SK-N-SH (cell line): ENCODE measurements at places on chromosomes 5 and 9. TPM values are rescaled to one million over a fixed set of nuclear protein-coding genes. Genes with fewer than 3 reads are reported as not detected.

DNA sequence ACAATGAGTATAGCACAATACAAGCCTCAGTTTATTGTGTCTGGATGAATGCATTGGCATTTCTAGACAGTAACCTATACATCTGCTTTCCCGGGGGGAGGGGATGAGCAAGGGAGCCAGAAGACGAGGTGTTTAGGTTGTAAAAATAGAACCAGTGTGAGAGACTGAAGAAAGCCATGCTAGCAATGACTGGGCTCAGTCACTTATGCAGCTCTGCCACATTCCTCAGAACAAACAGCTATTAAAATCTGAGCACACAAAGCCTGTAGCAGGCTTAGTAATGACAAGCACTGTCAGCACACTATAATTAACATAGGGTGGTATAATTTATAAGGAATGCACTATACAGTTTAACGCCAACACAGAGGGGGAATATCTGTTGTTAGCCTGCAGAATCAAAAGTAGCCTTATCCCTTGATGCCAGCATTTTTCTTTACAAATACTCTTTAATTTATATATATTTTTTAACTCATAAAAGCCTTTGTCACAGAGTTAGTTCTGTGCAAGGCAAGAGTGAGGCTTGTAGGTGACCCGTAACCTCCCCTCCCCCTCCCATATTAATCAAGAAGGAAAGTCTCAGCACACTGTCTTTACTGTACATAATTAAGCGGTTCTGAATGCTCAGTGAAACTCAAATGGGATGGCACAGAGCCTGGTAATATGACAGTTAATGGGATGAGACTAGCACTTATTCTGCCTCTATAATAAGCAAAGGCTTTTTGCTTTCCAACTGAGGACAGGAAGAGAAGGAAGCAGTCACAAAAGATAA, 295.4 kb downstream of the CSNK1G3 start:
- no peak for DNase-seq

GRCh38 chr5:137902408-137903133, 13.3 kb downstream of the PKD2L2 start:
- peak; percentile 19 for DNase-seq

- no peak for DNase-seq
These were observed 60.3 kb upstream of the PCSK1 start for GRCh38 chr5:96493219-96493790.

DNA sequence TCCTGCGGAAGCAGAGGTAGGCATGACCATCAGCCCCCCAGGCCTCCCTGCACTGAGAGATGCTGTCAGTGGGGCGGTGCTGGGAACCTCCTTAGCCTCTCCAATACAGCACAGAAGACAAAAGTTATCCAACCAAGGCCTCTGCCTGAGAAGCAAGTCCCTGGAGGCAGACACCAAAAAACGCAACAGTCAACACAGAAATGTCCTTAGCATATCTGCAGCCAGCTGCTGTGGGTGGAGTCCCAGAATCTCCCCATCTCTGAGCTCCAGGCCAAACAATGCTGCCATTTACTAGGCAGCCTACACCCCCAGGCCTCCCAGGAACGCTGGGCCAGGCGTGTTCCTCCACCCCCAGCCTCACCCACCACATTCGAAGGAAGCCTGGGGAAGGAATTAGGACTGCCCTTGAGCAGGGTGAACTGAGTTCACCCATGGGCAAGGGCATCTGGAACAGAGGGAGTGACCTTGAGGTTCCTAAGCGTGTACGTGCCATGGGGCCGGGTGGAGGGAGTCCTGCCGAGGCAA, 43.7 kb downstream of the STK10 start:
- peak; percentile 68 for DNase-seq

- DNase-seq, result peak; percentile 86
These were observed 11.5 kb downstream of the SARDH start for GRCh38 chr9:133726401-133727276.

DNA sequence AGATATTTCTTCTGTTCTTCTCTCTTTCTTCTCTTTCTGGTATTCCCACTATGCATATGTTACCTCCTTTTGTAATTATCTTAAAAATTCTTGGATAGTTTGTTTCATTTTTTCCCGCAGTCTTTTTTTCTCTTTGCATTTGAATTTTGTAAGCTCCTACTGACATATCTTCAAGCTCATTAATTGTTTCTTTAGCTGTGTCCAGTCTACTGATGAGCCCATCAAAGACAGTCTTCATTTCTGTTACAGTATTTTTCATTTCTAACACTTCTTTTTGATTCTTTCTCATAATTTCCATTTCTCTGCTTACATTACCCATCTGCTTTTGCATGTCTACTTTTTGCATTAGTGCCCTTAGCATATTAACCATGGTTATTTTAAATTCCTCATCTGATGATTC, 44.7 kb upstream of the UNC5A start:
- no peak for DNase-seq

DNA sequence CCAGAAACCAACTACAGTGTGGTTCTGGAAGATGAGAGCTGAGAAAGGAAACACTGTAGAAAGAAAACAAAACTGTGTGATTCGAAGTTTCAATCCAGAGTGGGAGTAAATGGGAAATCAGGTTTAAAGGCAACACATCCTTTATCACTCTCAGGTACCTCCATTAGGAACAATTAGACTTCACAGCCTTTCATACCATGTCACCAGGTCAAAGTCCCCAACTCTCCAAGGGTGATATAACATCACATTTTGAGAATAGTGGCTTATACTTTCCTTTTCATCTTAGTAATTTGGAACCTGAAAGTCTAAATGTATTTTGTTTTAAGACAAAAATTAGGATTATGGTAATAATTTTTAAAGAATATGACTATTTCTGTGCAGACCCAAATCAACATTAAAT, 194.9 kb upstream of the WWC1 start:
- DNase-seq, result no peak

GRCh38 chr9:74777136-74777879, 110.4 kb downstream of the TRPM6 start:
- peak; percentile 33 for DNase-seq

DNA sequence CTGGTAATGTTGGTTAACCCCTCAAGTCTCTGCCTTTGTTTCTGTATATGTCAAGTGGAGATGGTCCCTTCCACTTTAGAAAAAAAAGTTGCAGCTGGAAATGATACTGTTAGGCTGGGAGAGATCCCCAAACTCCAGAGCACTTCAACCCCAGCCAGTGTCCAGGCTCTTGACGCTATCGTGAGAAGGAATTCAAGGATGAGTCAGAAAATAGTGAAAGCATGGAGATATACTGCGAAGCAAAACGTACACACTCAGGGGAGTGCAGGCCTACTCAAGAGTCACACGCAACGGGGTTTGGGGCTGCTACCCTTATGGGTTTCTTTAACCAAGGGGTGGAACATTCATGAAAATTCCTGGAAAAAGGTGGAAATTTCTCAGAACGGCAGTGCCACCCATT, 24.9 kb downstream of the KCNV2 start:
- no peak for DNase-seq

- DNase-seq, result no peak
These were observed 38.2 kb downstream of the ESM1 start for GRCh38 chr5:54947187-54947586.

- no peak for DNase-seq
These were observed 8.3 kb downstream of the PTBP3 start for GRCh38 chr9:112325127-112325526.

DNA sequence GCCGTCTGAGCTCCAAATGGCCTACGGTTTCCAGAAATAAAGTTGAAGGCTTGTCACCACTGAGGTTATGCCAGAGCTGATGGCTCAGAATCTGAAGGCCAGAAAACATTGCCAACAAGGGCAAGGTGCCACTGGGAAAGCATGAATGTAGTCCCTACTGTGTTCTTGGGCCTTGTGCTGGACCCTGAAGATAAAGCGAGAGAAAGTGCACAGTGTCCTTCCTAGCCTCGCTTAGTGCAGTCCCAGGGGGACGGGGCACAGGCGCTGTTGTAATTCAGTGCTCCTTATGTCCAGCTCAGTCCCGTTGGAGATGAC, 84.5 kb downstream of the NDFIP1 start:
- DNase-seq, result no peak

- no peak for DNase-seq
These were observed 30.0 kb upstream of the GAS1 start for GRCh38 chr9:86977205-86977835.

DNA sequence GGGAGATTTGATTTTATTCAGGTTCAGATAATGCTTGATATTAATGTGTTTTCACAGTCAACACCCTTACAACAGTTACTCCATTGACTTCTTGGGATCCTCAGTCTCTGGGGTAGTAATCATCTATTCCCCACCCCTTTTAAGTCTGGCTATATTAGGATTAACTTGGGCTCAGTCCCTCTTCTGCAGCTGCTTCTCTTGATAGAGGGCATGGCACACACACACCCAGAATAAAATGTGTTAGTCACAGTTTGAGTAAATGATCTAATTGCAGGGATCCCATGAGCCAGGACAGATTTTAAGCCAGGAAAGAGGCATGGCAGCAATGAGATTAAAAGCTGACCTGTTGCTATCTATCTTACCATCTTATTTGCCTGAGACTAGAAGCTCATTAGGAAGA, 53.7 kb upstream of the VLDLR start:
- DNase-seq, result no peak

- DNase-seq, result no peak
These were observed 121.5 kb upstream of the SPRY4 start for GRCh38 chr5:142446131-142446959.

- peak; percentile 14 for DNase-seq
These were observed 38.6 kb downstream of the SAXO1 start for GRCh38 chr9:18994263-18994916.

GRCh38 chr5:54278979-54279717, 31.2 kb downstream of the ARL15 start:
- DNase-seq, result no peak

DNA sequence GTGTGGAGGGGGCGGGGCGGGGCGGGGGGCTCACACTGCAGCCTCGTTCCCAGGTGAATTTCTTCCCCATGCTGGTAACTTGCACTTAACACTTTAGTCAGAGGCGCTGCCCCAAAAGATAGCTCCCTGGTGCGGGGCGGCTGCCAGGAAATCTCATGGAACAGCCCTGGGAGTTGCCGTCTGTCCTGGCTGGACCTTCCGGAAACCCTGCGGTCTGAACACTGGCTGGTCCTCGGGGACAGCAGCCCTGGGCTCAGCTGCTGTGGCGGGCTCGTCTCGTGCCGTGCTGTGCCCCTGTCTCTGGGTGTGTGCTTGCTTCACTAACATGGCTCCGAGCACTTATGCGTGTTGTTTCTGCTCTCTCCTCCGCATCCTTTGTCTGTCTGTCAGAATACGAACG, 25.8 kb downstream of the PTGES2 start:
- DNase-seq, result no peak

- DNase-seq, result no peak
These were observed 4.4 kb upstream of the NDUFB6 start for GRCh38 chr9:32577316-32577715.

GRCh38 chr5:128962211-128962610, 3.1 kb upstream of the SLC27A6 start:
- DNase-seq, result no peak

GRCh38 chr9:125446561-125447094, 185.0 kb downstream of the GAPVD1 start:
- no peak for DNase-seq

- DNase-seq, result no peak
These were observed 38.2 kb upstream of the EXOC3 start for GRCh38 chr5:404666-405241.

DNA sequence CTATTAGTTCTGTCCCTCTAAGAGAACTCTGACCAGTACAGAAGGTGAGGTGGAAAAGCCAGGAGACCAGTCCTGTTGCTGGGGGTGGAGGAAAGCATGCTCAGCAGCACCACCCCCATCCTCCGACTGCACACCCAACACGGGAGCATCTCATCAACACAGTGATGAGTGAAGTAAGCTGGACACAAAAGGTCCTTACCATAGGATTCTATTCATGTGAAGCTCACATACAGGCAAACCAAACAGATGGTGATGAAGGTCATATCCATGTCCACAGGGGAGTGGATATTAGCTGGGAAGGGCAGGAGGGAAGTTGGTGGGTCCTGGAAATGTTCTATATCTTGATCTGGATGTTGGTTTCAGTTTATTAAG, 14.8 kb upstream of the MARCHF6 start:
- DNase-seq, result peak; percentile 22

DNA sequence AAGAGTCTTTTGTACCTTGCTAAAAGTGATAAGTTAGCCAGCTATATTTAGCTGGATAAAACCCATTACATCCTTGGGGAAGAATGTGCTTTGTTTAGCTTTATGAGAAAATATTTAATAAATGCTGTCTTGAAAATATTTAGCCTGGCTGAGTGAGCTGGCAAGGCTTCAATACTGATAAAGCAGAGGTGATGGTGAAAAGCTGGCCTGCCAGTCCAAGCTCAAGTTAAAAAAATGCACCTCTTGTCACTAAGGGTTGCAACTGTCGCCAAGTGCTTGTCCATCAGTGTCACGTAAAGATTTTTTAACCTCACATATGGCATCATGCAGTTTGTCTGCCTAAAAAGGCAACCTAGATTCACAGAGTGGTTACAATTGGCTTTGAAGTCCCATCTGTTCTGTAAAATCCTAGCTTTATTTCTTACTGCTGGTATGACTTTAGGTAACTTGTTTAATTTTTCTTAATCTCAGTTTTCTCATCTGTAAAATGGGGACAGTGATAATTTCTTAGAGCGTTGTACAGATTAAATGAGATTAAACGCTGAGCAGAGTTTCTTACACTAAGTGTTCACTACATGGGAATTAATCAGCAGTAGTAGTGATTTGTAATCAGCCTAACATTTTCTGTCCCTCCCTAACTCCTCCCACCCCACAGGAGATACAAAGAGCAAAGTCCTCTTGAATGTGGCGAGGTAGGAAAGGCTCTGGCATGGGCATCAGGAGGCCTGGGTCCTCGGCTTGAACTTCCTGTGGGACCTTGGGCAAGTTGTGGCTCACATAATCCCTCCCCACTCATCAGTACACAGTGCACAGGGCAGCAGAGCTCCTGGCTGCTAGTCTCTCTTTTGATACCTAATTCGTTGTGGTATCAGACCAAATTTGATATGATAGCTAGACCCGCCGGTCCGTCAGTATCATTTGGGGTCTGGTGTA, 48.7 kb downstream of the PIK3R1 start:
- no peak for DNase-seq

GRCh38 chr5:137167187-137167586, 331.9 kb downstream of the SPOCK1 start:
- no peak for DNase-seq

ST8SIA4 gene
- 0.02 TPM in 2 replicates for polyA plus RNA-seq

ANXA2R gene
- polyA plus RNA-seq, result 1.7 and 1.9 TPM in 2 replicates

AQP7 gene
- 0.05 TPM in 1 of 2 replicates, not detected in the other for polyA plus RNA-seq

F2RL1 gene
- polyA plus RNA-seq, result 31.3 and 41.3 TPM in 2 replicates

OLFML2A gene
- polyA plus RNA-seq, result 4.8 and 7.7 TPM in 2 replicates

FAM151B gene
- 1.2 and 1.5 TPM in 2 replicates for polyA plus RNA-seq

MIER3 gene
- 3.8 and 5.9 TPM in 2 replicates for polyA plus RNA-seq

RLN2 gene
- 0.50 and 0.51 TPM in 2 replicates for polyA plus RNA-seq

PCDHA5 gene
- polyA plus RNA-seq, result 0.02 TPM in 2 replicates
